A549 treated with GW870086 at 1 μM for 4 hours (cell line): ENCODE measurements at places on chromosomes 11 and 22. TPM values are rescaled to one million over a fixed set of nuclear protein-coding genes. Genes with fewer than 3 reads are reported as not detected.

The RNASEH2C gene
- 39.2 to 49.6 TPM (median 47.9 TPM) in 5 replicates for total RNA-seq

The GLYATL1B gene
- not detected in 5 replicates for total RNA-seq

The ANO1 gene
- total RNA-seq: 2.7 to 3.2 TPM (median 2.9 TPM) in 5 replicates

The IFITM10 gene
- 0.96 to 2.1 TPM (median 1.2 TPM) in 5 replicates for total RNA-seq
